Diencephalon (tissue), 1 donor: ENCODE measurements at places on chromosomes 11 and 22. TPM values are rescaled to one million over a fixed set of nuclear protein-coding genes. Genes with fewer than 3 reads are reported as not detected.

The ARHGAP20 gene
- 27.2 TPM for total RNA-seq

The SLC17A6 gene
- 134 TPM for total RNA-seq

The ALG12 gene
- total RNA-seq, result 10.6 TPM

The FEN1 gene
- total RNA-seq, result 20.5 TPM

The ART1 gene
- total RNA-seq, result not detected

The P2RY2 gene
- not detected for total RNA-seq

The P2RY6 gene
- 0.92 TPM for total RNA-seq

The KRTAP5-8 gene
- not detected for total RNA-seq

The SYT7 gene
- total RNA-seq, result 71.5 TPM

The KLHL35 gene
- total RNA-seq, result 23.8 TPM

The SLC6A5 gene
- 0.23 TPM for total RNA-seq

The MMP10 gene
- total RNA-seq, result 0.23 TPM
